ENCODE measurements at places on chromosomes 1 and 21.

GRCh38 chr21:21148009-21148408, 149.8 kb downstream of the NCAM2 start:
- DNase-seq, result no peak

GRCh38 chr1:245678860-245679411, 524.2 kb downstream of the KIF26B start:
- DNase-seq, result no peak

GRCh38 chr1:41462680-41463004, 21.8 kb downstream of the EDN2 start:
- no peak for DNase-seq

GRCh38 chr1:56849750-56850149, 4.8 kb upstream of the C8A start:
- DNase-seq, result no peak

DNA sequence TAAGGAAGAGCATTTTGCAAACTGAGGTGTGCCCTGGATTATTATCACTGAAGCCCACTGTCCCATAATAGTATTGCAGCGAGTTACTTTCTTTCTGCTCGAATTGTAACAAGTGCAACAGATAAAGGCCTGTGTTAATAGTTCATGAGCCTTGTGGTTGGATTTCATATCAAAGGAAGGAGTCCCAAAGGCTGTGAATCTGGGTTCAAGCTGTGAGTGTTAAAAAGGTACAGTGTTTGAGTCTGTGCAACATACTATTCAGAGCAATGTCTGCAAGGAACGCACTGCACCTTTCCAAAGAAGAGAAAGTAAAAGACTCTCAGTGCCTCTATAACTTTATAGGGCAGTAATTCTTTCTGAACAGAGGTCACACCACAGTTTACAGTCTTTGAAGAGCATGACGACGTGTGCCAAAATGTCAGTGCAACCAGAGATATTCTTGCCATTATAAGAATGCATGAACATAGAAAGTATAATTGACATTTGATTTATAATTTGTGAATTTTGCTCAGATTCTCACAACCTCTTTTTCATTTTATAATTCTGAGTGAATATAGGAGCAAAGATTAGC, 79.1 kb downstream of the CDC7 start:
- DNase-seq, result no peak

DNA sequence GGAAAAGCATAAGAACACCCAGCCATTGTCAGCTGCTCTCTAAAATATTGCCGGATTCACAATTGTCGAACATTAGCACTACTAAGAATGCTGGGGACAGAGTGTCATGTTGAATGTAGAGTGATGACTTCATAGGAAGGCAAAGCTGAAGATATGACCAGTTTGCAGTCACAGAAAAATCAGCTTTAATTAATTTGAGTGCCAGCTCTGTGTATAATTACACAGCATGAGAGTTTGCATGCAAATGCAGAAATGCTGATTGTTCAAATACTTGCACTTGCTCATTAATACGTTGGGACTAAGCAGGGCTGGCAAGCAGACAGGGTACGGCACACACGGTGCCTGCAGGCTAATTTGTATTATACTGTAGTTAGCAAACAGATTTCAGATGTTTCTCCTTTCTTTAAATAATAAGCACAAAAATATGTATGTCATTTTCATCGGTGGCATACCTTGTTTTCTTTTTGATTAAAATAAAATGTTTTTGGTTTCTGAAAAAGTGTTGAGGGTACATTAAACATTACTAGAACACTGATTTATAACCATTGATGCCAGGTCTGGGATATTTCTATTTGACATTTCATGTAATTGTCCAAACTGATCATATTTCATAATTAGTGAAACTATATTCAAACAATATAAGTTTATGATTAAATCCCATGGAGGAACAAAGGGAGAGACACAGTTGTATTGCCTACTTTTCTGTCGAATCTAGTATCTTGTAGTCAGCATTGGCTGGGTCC, 99.8 kb upstream of the ADGRL2 start:
- DNase-seq, result no peak

DNA sequence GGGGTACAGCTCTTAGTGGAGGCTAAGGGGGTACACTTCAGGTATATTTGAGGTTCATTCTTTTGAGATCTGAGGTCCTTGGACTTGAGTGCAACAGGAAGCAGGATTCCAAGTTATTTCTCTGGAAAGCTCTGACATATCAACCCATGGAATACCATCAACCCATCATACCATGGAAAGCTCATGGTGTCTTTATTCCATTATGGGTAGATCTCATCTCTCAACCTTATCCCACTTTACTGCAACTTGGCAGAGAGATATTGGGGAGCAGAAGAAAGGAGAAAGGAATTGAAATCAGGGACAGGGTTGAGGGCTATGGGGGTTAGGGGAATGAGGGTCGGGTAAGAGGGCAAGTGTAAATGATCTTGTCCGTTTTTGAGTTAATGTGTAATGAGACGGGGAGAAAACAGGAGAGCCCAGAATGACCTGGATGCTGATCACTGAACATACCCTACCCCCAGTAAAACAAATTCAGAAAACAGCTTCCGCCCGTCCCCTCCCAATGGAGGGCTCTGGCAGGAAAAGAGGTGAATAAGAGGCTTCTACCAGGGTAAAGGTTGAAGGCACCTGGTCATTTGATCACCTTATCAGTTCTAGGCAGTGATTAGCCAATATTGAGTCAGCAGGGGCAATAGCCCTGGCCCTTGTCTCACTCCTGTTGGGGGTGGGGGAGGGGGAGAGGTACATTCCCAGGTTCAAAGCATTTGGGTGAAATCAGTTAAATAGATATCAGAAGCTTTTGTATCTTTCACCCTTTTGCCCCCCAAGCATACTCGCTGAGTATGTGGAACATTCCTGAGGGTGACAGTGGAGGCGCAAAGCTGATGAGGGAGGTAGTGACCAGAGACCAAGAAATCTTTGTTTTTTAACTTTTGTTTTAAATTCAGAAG, 622 bp upstream of the APOA2 start:
- DNase-seq, result no peak

DNA sequence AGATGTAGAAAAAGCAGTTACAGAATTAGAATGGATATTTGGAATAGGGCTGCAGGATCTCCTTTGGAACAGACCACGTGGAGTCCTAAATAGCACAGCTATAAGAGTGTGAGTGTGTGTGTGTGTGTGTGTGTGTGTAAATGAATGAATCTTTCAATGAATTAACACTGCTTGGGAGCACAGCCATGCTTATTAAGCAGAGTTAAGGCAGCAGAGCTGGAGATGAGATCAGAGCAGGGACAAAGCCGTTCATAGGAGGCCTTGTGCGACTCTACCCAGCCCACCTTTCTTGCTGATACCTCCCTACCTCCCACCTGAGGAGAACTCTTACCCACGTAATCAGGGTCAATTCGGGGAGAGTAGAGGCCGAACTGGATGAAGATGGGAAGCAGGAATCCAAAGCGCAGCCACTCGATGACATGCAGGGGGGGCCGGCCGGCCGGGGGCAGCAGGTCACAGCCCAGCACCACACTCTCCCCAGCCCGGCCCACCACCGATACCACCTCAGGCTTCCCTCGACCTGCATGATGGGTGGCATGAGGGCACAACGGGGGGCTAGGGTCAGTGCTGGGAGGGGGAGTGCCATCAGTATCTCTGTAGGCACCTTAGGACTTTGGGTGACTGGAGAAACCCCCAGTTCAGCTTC, 2.7 kb downstream of the IGSF9 start:
- no peak for DNase-seq

- DNase-seq, result peak; percentile 34
Measured at GRCh38 chr1:27392096-27392777, at the start of gene GPR3. TSS of gene GPR3 (plus strand) at chr1:27392622. CDS start at chr1:27393799, 1,177 bp downstream.

- no peak for DNase-seq
Measured at GRCh38 chr1:24725209-24725651, 20.0 kb upstream of the CLIC4 start.

DNA sequence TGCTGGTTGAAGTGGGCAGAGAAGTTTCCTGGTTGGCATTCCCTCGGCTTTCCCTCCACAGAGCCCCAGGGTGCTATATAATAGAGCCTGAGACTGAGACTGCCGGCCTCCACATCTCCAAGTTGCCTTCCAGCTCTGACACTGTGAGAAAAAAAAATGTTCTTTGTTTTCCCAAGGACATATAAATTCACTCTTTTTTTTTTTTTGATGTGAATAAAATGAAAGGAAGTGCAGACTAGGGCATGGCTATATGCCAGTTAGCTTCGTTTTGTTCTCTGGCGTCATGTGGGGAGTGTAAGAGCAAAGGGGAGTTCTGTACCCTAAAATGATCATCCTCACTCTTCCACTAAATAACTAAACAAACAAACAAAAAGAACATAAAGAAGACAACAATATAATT, 101.6 kb downstream of the TNFSF18 start:
- DNase-seq, result no peak

- no peak for DNase-seq
Measured at GRCh38 chr21:39094847-39095579, 88.2 kb downstream of the PSMG1 start.

DNA sequence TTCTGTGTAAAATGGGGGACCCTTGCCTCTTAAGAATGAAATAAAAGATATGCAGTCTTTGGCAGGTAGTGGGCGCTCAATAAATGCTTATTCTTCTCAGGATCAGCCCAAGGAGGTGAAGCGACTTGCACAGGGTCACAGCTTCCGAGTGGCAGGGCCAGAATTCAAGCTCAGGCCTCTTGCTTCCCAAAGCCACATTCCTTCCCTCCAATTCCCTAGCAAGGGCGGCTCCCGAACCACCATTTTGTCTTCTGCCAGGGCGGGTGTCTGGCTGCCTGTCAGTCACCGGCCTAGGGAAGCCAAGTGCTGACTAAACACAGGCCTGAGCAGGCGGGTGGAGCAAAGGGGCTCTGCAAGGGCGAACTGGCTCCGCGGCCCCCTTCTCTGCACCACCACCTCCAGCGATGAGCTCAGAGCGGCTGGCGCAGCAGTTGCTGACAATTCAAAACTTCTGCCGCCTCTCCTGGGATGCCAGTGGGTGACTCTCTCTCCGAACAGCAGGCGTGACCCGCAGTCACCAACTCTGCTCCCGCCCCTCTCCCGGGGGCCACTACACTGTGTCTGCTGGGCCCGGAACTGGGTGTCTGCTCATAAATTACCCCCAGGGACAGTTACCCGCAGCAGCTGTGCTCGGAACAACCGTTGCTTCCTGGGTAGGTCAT, 10.8 kb downstream of the GPR3 start:
- no peak for DNase-seq

DNA sequence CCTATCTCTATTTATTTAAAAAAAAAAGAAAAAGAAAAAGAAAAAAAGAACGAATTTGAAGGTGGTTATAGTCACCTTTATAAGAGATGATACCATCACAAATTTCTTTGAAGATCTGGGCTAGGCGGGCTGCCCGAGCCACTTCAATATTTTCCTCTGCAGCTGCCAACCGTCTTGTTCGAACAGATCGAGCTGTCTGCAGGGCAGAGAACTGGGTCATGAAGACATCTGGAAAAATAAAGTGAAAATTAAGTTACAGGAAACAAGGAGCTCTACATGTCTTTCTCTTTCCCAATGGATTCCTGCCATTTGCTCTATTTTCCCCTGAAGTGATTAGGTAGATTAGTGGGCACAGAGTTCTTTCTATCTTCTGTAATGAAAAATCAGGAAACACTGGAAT, 31.9 kb downstream of the RUSC1 start:
- DNase-seq, result no peak

GRCh38 chr1:38500891-38501290, 358.7 kb downstream of the RRAGC start:
- DNase-seq, result no peak

DNA sequence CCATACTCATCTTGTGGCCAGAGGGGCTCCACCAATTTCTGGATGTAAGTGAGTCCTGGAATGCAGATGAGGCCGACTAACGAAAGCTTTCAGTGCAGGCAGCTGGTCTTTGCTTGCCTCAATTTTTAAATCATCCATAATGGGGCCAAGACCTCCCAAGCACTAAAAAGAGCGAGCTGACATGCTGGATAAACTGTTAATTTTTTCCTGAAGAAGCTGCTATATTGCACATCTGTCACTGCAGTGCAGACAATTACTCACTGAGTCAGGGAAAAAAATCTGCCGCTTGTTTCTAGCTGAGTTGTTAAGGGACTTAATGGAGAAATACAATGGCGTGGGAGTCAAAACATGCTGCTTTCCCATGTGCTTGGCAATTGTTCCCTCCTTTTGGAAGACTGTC, 205.5 kb downstream of the GPATCH2 start:
- DNase-seq, result no peak

DNA sequence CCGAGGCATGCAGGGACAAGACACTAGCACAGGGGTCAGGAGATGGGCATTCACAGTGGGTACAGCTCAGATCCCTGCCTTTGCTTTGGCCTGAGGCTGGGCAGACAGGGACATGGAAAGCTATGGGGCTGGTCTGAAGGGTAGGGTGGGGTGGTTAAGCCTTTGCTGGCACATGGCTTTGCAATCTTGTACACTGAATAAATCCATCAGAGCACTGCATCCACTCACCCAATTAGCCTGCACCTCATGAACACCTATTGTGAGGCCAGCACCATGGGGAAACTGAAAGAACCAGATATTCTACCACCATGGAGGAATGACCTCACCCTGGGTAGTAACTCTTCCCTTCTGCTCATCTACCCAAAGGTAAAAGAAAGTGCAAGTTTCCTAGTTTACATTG, 199.6 kb upstream of the LMO4 start:
- no peak for DNase-seq

DNA sequence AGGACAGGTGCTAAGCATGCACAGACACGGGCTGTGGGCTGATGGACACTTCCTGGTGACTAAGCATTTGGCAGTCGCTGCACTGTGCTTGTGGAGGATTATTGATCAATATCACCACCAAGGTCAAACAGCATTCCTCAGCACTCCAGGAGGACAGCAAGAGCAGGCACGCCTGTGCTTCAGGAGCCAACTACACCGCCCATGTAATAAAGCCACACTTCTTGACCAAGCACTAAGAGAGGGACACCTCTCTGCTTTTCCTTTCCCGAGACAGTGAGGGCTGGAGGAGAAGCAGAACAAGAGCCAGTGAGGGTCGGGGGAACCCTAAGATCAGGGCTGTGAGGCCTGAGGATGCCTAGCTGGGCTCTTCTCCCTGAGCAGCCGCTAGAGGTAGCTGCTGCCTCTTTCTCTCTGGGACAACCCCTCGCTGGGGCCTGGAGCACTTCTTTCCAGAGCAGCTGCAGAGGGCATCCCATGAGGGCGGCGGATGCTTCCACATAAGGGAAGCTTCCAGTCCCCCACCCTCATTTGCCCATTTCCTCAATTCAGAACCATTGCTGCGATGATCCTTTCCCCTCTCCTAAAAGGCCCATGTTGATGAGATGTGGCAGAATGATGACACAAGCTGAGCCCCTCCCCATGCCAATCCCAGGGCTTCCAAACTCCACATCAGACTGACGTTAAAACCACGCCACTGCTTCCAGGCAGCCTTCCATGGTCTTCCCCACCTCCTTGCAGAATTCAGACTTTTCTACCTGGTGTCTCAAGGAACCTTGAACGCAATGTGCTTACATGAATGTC, 19.1 kb downstream of the RAB7B start:
- DNase-seq, result no peak

- DNase-seq, result no peak
Measured at GRCh38 chr1:69573911-69574310, 6.2 kb downstream of the LRRC7 start.

- DNase-seq, result no peak
Measured at GRCh38 chr1:67194209-67194863, 28.1 kb downstream of the IL23R start.
